Glutamatergic neuron (in vitro differentiated cells): ENCODE measurements at places on chromosomes 16 and 17.

DNA sequence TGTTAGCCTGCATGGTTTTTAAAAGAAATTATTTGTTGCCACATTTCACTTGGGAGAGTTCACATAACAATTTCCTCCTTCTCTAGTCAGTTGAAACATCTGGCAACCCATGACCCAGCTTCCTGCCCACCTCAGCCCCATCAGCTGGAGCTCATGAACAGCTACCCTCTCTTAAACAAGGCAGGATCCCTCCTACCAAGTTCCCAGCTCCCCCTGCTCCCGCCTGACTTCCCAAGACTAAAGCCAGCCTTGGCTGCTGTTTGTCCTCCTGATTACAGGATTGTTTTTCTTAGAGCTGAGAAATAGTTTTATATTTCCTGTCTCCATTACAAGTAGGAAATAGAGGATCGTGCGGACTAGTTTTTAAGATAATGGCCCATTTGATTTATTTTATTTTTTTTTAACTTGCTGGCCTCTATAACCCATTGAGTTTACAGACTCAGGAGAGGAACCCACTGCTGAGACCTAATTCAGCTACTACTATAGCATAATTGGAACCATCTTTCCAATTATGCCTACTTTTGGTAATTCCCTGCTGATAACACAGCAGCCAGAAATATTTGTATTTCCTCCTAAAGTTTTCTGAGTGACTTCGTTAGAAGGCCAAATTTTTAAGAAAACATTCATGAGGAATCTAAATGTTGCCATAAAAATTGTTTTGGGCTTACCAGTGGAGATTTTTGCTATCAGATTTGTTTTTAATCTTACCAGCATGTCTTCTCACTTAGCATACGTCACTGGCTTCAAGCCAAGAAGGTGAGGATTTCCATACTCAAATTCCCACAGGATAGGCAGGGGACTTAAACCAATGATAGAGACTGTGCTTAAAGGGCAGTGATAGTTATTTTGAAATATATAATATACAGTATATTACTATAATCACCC lies 90.0 kb downstream of the ELAC2 start:
- no peak for DNase-seq

DNA sequence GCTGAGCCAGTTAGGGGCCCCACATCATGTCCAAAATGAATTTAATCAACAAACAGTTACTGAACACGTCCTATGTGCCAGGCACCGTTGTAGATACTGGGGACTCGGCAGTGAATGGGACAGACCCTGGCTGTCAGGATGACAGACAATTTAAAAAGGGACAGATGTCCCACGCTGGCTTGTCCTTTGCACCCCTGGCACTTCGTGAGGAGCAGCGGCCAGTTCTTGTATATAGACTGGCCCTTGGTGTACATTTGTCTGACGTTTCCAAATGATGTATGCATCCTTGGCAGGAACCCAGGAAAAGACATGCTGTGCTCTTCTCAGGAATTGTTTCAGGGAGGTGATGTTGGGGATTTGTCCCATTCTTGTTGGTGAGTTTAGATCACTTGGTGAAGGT lies 21.1 kb downstream of the IL4R start:
- no peak for DNase-seq

GRCh38 chr16:54805648-54806047 lies 125.0 kb upstream of the IRX5 start:
- DNase-seq: no peak

- DNase-seq: peak; percentile 86
These were observed at the start of gene CDK5R1 for GRCh38 chr17:32486701-32487472. CDK5R1 (plus strand) TSS chr17:32486993; CDS start chr17:32487621, 628 bp downstream.

DNA sequence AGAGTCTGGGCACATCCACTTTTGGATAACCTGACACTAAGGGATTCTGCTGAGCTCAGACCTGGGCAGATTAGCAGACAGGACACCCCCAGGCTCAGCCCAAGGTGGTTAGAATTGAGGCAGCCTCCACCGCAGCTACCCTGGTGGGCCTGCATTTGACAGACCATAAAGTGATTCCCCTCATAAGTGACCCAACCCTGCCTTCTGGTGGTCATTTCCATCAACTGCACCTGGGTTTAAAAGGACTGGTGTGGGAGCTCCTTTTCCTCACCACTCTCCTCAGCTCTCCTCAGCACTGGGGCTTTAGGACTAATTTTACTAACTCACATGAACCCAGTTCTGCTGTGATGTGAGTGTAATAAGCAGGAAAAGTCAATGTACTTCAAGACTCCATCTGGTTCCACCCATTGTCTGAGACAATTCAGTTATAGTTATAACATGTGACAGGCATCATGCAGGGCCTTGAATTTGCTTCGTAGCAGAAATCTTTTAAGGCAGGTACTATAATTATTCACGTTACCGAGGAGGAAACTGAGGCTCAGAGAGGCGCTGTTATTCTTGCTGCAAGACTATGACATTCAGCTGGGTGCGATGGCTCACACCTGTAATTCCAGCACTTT lies 42.5 kb downstream of the MYH3 start:
- peak; percentile 80 for DNase-seq

DNA sequence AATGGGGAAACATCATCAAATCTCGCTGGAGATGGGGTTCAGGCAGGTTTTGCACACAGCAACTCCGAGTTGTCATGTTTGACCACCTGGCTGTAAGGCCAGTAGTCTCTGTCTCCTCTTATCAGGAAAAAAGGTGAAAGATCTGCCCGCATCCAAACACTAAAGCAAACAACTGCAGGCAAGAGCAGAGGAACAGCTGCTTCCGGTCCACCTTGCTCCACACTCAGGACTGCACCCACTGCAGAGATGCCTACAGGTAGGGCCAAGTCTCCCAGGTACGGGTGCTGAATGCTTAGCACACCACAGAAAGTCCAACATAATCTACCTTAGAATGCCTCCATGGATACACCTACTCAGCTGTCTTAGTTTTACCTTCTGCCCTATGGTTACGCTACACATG lies 7.3 kb downstream of the TEX2 start:
- DNase-seq: no peak

GRCh38 chr16:6918646-6919045 lies 414.0 kb upstream of the RBFOX1 start:
- DNase-seq: no peak

DNA sequence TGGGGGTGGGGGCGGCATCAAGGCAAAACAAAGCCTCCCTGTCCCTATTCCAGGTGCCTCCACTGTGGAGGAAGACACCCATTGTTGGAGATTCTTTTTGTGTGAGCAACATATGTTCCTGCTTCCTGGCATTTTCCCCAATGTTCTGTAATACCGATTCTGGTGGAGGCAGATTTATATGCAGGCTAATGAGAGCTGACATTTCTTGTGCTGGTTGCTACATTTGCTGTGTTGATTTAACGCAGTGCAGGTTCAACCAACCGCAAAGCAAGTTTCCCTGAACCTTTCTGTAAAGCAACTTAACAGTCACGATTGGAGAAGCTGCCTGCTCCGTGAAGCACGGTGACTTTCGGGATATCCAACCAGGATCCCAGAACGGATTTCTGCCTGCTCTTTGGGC lies 260.5 kb downstream of the CBLN1 start:
- no peak for DNase-seq

- DNase-seq: no peak
These were observed 20.5 kb downstream of the CLEC16A start for GRCh38 chr16:10964891-10965326.

GRCh38 chr17:16419074-16419928 lies 3.9 kb downstream of the TRPV2 start:
- no peak for DNase-seq

GRCh38 chr16:51532551-51532950 lies 381.5 kb upstream of the SALL1 start:
- DNase-seq: no peak

GRCh38 chr16:11619327-11619851 lies 32.7 kb upstream of the LITAF start:
- DNase-seq: no peak

DNA sequence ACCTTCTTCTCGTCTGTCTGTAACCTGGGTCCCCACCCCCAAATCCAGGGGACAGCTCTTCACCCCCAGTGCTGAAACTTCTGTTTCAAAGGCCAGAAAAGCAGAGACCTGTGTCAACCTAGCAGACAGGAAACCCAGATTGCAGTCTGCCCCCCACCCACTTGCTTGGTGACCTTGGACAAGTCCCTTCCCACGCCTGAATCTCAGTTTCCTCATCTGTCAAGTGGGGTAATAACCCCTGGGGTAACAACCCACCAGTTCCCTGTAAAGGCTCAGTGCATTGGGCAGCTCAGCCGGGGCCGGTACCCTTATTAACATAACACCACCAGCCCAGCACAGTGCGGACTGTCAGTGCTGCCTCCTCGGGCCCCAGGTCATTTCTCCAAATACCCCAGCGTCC lies 1.3 kb downstream of the STX1B start:
- no peak for DNase-seq

DNA sequence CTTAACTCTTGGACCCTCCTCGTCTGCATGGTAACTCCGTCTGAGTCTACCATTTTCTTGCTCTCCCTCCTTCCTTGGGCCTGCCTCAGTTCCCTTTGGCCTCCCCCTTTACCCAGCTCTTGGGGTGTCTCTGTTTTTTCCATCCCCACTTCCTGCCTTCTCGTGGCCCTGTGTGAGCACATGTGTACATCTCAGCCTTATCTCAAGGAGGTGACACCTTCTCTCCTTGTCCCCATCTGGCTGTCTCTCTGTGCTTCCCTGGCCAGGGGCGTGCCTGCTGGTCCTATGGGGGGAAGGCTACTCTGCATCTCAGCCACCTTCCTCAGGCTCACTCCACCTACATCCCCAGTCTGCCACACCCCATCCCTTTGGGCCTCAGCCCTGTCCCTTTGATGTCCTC lies 6.6 kb downstream of the CTF1 start:
- no peak for DNase-seq

- DNase-seq: peak; percentile 85
These were observed 2.3 kb downstream of the RPUSD1 start for GRCh38 chr16:785563-786535.

DNA sequence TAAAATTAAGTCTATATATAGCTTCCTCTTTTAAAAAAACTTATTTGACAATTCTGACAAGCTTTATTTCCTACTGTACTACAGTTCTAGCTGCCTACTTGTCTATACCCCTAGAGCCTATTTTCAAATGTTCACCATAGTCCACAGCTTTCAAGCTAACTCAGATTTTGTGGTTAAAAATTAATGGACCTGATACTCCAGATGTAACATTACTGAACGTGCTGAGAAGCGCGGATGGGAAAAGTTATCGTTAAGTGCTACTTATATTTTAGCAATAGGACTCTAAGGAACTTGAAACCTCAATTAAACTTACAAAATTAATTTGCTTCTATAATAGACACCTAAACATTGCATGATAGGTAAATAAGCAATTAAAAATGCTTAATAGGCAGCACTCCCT lies 31.2 kb downstream of the GNA13 start:
- DNase-seq: no peak

DNA sequence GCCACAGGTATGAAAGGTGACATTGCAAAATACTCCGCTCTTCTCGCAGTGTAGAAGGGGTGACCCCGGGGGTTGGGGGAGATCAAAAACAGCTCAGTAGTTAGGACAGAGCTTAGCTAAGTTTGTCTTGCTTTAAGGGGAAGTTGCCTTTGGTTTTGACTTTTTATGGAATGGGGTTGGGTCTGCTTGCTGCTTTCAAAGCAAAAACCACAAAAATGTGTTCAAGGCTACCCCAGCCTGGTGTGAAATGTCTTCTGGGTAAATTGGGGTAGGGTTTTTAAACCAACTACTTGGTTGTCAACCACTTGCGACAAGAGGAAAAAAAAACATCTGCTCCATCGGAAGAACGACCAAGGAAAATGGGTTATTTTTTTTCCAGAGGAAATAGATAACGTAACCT lies 6.2 kb downstream of the FUS start:
- no peak for DNase-seq
